Stimulated activated CD8-positive, alpha-beta memory T cell treated with anti-CD3 and anti-CD28 coated beads, Interleukin-4, amount 100 ng/mL, for 1 hour (primary cell): ENCODE measurements at places on chromosomes 3 and 15.

GRCh38 chr15:67575039-67575502 lies 32.6 kb downstream of the MAP2K5 start:
- DNase-seq = no peak

DNA sequence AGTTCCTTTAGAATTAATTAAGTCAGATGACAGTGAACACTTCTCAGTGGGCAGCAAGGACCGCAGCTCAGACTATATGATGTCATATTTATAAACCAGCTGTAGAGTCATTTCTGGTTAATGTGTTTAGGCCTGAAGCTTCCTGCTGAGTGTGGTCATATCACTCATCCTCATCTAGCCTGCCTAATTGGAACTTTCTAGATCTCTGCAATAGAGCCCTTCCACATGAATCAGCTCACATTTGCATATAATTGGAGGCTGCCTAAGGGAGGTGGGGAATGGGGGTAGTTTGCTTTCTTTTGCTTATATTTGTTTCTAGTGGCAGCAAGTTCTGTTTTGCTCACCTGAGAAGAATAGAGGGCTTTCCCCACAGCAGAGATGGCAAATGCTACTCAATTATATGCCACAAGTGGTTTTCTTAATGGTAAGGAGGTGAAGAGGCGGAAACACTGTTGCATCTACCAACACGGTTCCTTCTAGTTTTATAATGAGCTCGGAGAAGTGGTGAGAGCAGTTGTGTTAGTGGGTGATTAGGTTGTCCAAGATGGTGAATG lies 148.1 kb downstream of the KLHL25 start:
- DNase-seq = no peak

- no peak for DNase-seq
These were observed 153.6 kb downstream of the TMEM108 start for GRCh38 chr3:133191818-133192217.

GRCh38 chr3:185939721-185940120 lies 1.9 kb upstream of the TRA2B start:
- no peak for DNase-seq

DNA sequence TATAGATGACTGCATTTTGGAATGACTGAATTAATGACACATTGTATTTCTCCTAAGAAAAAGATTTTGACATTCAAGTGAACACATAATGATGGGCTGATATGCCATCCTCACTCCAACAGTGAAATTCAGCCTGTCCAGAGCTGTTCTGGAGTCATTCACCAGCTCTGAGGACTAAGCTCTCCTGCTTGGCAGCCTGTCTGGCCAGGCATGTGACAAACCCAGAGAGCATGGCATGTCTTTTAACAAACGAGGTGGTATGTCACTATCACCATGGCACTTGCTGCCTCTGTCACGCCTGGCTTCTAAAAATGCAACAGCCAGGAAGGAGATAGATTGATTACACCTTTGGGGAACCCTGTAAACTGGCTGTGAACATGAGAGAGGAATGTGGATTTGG lies 1.4 kb downstream of the ACTC1 start:
- DNase-seq = no peak

DNA sequence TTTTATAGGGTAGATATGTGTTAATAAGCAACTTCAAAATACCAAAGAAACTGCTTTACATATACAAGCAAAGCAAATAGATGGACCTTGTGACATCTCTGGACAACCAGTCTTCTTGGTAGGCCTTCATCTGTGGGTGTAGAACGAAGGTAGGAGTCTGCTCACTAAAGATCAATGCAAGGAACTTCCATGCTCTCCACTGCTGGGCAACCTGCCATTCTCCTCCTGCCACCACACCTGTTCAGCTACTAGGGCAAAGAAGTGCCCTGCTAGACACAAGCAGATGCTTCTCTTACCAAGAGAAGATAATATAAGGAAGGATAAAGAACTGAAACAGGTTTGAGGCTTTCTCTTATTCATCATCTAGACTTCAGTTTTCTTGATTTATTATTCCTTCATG lies 12.6 kb downstream of the PPARG start:
- DNase-seq = no peak

GRCh38 chr3:4581920-4582611 lies 88.9 kb downstream of the ITPR1 start:
- DNase-seq = no peak

DNA sequence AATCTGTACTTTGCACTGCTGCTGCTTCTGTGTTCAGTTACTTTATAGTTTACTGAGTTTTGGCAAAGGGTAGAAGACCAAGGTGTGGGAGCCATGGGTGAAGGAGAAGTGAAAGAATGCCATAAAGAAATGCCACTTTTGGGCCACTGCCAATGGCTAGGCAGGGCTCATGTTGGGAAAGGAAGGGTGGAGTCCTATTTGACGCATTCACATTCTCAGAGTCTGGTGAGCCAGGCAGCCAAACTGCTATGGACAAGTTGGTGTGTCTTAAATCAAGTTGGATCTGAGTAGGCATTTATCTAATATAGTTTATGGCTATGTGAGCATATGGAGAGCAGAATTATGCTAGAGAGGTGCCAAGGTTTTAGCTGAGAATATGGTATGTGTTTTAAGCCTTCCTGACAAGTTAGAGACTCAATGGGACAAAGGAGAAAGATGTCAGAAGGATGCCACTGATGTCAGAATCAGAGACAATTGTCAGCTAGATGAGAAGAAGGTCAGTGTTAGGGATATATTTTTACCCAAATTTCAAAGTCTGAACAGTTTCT lies 296.1 kb downstream of the AGBL1 start:
- no peak for DNase-seq

DNA sequence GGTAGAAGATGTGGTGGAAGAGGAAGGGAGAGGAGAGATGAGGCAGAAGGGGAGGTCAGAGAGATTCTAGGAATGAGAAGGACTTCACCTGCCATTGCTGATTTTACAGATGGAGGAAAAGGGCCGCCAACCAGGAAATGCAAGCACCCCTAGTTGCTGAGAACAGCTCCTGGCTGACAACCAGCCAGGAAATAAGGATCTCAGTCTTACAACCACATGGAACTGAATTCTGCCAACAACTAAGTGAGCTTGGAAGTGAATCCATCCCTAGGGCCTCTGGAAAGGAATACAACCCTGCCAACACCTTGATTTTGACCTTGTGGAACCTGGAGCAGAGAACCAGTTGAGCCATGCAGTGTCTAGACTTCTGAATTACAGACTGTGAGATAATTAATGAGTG lies 86.6 kb downstream of the EDEM1 start:
- DNase-seq = no peak

DNA sequence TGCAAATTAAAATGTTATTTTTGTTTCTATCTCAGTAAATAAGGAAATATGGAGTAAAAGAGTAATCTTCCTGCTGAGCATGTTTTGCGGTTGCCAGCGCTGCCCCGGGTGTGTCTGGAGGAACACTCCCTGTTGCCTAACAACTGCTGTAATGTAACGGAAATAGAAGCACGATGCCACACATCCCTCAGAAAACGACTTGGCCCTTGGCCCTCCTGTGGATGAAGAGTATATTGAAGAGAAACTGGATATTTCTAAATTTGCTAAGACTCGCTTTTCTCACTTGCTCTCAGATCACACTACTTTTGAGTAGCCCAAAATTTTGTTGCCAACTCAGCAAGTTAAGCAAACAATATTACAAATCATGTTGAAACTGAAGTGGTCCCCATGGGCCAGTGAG lies 18.9 kb downstream of the CX3CR1 start:
- no peak for DNase-seq

DNA sequence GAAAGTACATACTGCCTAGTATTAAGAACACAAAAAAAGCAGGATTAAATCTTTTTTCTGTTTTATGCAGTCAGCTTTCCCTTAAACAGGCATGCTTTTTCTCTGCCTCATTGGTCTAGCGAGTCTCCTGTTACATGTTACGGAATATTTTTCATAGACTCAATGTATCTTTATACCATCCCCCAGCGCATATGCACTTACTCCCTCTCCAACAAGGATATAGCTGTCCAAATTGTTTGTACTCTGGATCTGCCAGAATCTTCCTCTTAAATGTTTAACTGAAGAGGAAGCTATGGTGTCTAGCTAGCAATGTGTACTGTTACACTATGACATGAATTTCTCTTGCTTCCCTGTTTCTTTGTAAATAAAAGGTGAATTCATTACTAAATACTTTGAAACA lies 9.2 kb upstream of the SLCO3A1 start:
- DNase-seq = no peak
